ENCODE measurements at places on chromosomes 12 and 14. TPM values are rescaled to one million over a fixed set of nuclear protein-coding genes. Genes with fewer than 3 reads are reported as not detected.

DNA sequence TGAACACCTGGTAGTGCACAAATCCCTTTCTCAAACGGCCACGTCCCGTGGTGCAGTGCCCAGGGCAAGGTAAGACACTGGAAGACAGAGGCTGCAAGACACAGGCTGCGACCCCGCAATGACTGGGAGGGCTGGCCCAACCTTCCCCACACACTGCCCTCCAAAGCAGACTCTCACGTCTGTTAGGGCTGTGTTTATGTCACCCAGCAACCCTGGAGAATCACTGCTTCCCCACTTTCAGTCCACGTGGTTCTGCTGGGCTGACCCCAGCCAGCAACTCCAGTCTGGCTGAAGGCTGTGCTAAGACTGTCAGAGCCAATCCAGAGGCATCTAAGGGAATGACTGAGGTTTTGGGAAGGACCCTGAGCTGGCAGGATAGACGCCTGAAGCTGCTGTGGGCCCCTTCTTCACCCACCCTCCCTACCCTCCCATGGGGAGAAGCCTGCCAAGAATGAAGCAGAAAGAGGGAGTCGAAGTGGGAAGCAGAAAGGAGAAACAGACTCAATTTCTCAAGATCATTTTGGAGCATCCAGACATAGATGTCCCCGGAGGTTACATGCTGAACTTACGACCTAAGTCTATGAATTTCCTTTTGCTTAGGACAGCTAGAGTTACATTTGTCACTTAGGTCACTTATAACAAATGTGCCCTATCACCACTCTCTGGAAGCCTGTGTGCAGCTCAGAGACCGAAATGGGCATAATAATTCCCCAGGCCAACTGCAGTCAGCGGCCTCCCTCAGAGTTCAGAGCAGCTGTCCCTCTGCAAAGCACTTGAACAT lies 11.7 kb downstream of the KDM2B start:
- no peak for DNase-seq

DNA sequence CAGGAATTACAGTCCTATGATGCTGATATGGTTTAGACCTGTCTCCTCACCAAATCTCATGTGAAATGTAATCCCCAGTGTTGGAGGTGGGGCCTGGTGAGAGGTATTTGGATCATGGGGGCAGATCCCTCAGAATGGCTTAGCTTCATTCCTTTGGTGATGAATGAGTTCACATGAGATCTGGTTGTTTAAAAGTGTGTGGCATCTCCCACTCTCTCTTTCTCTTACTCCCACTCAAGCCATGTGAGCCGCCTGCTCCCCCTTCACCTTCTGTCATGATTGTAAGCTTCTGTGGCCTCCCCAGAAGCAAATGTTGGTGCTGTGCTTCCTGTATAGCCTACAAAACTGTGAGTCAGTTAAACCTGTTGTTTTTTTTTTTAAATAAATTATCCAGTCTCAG lies 89.4 kb upstream of the ARHGAP5 start:
- no peak for DNase-seq

- DNase-seq, result no peak
Measured at GRCh38 chr12:128076188-128076587, 190.8 kb upstream of the TMEM132C start.

DNA sequence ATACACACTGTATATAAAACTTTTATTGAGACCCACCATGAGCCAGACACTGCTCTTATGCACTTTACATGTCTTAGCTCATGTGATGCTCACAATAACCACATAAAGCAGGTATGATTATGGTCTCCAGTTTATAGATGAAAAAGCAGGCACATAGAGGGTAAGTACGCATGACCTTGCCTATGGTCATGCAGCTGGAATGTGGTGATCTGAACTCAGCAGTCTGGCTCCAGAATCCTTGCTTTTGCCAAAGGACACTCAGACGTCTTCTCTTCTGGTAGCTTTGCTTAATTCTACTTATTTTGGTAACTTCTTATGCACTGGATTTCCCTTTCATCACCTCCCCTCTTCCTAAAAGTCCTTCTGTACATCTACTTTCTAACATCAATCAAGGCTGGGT lies 103.3 kb upstream of the CRY1 start:
- no peak for DNase-seq

The DICER1 gene
- 8.5 TPM for polyA plus RNA-seq

The PABPN1 gene
- 170 TPM for polyA plus RNA-seq

The RNASE3 gene
- polyA plus RNA-seq, result 0.09 TPM

All from small intestine (tissue), 16 donors.